G401 (cell line): ENCODE measurements at places on chromosomes 2 and 18. TPM values are rescaled to one million over a fixed set of nuclear protein-coding genes. Genes with fewer than 3 reads are reported as not detected.

GRCh38 chr2:28616396-28616999, 120.6 kb downstream of the PLB1 start:
- DNase-seq: no peak

GRCh38 chr2:102803041-102803896, 41.4 kb downstream of the TMEM182 start:
- DNase-seq: no peak

GRCh38 chr2:159591221-159591620, 25.1 kb downstream of the BAZ2B start:
- DNase-seq: no peak

- no peak for DNase-seq
Measured at GRCh38 chr2:206457188-206457634, 13.9 kb downstream of the ADAM23 start.

GRCh38 chr2:231765496-231765929, 15.6 kb downstream of the PDE6D start:
- no peak for DNase-seq

Gene DCAF17
- 13.9 and 14.0 TPM in 2 replicates for total RNA-seq

Gene MATN3
- total RNA-seq: not detected in 2 replicates

Gene KANSL1L
- 3.0 and 9.2 TPM in 2 replicates for total RNA-seq
